SHP77 (cell line): ENCODE measurements at places on chromosomes 7 and 10.

DNA sequence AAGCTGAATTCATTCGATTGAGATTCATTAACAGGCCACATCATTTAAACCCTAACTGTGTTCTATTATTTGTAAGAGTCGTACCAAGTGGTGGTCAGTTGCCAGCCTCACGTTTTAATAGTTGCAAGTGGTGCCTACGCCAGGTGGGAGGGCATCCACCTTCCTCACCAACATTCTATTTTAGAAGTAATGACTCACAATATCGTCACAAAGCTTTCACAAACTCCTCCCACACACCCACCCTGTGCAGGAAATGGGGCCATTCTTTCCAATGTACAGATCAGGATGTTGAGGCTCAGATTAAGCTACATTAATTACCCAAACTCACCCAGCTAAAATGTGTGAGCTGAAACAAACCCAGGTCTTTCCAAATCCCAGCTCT, 77.3 kb upstream of the SAMD8 start:
- DNase-seq: no peak

DNA sequence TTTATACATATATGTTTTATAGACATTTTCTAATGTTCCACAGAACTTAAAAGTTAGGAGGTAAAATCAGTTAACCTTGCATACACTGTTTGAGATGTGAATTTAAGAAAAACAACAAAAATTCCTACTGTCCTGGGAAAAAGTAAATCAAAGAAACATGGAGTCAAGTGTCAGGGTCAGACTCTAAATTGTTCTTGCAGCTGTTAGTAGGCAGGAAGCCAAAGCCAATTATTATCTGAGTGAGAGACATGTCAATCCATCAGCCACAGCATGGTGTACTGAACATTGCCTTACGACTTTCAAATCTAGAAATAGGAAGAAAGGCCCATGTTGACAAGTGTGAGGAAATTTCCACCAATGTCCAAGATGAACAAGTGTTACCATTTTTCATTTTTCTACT, 461.2 kb upstream of the MBL2 start:
- peak; percentile 0 for DNase-seq

DNA sequence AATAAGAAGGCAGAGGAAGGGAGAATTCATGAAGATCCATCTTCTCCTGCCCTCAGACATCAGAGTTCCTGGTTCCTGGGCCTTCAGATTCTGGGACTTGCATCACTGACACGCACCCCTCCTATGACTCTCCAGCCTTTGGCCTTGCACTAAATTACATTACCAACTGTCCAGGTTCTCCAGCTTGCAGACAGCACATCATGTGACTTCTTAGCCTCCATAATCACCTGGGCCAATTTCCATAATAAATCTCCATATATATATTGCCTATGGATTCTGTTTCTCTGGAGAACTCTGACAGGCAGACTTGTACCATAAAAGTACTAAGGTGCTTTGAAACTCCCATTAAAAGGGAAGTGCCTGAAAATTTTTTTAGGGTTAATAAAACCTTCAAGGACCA, 23.2 kb downstream of the RSU1 start:
- no peak for DNase-seq

GRCh38 chr10:105189463-105189800, 548.3 kb downstream of the SORCS3 start:
- no peak for DNase-seq

DNA sequence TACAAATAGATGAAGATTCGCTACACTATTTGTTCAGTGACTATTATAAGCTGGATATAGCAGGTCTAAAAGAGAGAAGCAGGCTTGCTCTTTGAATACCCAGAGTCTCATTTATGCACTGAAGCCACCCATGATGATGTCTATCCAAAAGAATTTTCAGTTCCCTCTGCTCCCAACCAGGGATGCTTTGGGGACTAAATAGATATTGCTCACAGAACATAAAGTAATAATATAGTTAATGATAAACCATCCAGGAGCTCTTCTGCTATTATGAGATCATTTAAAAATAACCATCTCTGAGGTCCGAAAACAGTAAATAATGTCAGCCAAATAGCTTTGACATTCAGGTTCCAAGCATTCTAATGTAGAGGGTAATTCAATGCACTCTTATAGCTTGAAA, 875.4 kb downstream of the SORCS3 start:
- DNase-seq: no peak

GRCh38 chr10:15295537-15296325, 75.4 kb downstream of the FAM171A1 start:
- no peak for DNase-seq

DNA sequence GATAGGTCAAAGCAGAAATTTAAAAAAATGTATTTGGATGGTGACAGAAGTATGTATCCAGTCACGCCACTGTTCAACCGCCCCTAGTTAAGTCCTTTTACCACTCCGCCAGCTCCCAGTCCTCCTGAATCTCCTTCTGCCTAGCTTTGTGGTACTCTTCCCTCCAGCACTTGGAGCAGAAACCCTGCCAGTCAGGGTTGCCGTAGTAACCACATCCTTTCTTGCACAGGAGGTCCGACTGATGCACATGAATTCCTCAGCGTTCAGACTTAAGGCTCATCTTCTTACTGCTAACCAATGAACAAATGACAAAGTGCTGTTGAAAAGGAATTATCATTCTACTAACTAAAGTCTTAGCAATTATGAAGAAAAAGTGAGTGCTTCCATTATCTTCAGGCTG, 175.3 kb upstream of the KCTD7 start:
- no peak for DNase-seq

DNA sequence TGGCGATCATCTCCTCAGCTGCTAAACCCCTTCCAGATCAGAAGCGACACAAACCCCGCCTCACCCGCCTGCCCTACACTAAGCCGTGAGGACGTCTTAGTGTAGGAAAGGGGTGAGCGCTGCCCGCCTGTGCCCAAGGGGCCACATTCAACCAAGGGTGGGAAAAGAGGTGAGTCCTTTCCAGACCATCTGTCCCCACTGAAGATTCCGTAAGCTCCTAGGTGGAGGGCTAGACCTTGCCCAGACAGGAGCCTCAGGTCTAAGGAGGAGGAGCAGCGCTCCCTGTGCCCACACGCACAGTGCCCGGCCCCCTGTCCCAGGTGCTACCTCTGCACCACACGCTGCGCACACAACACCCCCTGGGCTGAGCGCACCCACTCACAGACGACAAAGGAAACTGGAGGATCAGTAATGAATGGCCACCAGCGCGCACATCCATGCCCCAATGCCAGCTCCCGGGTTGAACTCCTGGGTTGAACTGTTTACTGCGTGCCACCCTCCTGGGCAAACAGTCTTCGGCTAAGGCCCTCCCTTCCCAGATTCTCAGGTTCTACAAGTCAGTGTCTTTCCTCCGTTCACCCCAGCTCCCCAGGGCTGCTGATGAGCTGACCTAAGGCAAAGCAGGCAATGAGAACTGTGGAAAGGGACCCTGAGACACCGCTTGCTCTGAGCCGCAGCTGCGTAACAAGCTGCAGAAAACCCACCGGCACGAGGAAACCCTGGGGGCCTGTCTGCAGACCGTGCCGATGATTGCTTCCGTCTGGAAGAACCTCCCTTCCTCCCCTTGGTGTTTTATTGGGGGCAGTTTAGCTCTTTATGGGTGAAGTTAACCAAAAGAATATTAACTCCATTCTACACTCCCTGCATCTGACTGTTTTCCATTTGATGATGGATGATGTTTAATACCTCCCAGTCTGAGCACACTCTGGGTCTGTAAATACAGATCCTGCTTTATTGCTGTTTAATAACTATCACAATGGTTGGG, 185.9 kb downstream of the MAD1L1 start:
- DNase-seq: no peak

- no peak for DNase-seq
These were observed 17.2 kb upstream of the CFAP46 start for GRCh38 chr10:132959559-132959961.

DNA sequence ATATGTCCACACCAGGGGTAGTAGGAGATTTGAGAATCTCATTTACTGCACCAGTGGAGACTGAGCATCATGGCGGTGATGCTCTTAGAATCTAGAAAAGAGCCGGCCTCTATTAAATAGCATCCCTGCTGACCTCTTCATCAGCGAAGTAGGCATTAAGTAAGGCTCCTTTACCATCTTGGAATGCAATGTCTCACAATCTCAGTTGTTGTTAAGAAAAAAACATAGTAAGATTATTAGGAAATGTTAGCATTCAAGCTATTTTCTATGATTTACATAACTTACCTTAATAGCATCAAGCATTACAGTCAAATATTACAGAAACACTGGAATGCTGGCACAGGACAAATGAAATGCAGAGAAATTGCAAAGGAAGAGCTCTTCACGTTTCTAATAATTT, 54.5 kb downstream of the ORC5 start:
- DNase-seq: no peak

DNA sequence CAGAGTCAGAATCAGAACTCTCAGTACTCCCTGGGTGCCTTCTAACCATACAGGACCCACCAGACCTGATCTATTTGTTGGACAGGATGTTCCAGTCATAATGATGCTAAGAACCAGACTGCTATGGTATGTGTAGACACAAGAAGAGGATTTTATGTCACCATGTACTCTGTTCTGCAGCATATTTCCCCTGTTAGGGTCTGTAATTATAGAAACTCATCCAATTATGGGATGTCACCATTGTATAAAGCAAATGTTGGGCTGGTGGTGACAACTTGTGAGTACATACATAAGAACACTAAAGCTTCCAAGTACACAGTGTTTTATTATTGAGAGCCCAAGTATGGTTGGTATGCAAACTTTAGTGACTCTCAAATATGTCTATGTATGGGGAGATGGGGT, 67.1 kb upstream of the AGBL3 start:
- DNase-seq: no peak

DNA sequence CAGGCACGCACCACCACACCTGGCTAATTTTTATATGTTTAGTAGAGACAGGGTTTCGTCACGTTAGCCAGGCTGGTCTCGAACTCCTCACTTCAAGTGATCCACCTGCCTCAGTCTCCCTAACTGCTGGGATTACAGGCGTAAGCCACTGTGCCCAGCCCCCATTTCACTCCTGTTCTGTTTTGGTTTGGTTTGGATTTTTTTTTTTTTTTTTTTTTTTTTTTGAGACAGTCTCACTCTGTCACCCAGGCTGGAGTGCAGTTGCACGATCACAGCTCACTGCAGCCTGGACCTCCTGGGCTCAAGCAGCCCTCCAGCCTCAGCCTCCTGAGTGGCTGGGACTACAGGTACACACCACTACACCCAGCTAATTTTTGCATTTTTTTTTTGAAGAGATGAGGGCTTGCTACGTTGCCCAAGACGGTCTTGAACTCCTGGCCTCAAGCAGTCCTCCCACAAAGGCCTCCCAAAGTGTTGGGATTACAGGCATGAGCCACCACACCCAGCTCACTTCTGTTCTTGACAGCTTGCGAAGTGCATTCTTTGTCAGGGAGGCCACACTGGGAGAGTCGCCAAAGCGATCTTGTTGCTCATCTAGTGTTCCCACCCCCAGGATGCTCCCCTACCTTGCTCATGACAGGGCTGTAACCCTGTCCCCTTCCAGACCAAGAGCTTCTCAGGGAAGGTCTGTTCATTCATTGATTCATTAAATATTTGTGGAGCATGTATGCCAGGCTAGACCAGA, 229.1 kb downstream of the CUX1 start:
- no peak for DNase-seq

- no peak for DNase-seq
These were observed 383.3 kb downstream of the SH2D4B start for GRCh38 chr10:80921032-80921431.

GRCh38 chr7:126760914-126761577, 491.7 kb downstream of the GRM8 start:
- no peak for DNase-seq

- DNase-seq: no peak
These were observed 1.3 kb downstream of the C10orf95 start for GRCh38 chr10:102450124-102450373.

DNA sequence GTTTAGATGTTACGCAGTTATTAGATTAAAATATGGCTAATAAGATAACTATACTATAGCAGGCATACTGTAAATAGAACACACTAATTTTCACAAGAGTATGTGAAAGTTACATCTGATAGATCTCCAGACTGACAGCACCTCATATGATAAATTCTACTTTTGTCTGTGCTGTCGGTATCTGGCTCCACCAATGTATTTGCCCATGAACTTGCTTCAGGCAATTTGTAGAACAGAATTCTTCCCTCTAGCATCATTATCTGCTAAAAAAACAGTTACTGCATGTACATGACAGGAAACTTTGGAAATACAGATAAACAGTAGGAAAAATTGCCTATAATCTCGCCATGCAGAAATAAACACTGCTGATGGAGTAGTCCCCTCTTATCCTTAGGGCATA, 137.7 kb downstream of the WNT2 start:
- no peak for DNase-seq

- no peak for DNase-seq
These were observed 11.9 kb downstream of the RGR start for GRCh38 chr10:84256510-84257342.

DNA sequence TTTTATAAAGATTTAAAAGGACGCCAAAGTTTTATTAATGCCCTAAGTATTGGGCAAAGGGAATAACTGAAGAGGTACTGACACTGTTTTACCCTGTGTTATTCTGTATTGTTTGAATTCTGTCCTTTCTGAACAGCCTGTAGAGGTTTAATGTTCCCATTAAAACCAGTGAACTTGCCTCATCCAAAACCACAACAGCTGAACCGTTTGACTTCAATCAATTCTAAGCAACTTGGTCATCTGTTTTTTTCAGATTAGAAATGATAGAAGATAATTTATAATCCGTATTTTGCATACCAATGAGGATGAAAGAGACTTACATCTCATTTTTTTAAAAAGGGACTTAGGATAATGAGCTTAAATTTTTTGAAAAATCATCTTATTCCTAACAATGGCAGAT, 40.4 kb downstream of the HACD1 start:
- DNase-seq: no peak

- DNase-seq: no peak
These were observed 307.5 kb upstream of the ANKRD30A start for GRCh38 chr10:36817898-36818297.
